ENCODE measurements at places on chromosomes 7 and 10.

DNA sequence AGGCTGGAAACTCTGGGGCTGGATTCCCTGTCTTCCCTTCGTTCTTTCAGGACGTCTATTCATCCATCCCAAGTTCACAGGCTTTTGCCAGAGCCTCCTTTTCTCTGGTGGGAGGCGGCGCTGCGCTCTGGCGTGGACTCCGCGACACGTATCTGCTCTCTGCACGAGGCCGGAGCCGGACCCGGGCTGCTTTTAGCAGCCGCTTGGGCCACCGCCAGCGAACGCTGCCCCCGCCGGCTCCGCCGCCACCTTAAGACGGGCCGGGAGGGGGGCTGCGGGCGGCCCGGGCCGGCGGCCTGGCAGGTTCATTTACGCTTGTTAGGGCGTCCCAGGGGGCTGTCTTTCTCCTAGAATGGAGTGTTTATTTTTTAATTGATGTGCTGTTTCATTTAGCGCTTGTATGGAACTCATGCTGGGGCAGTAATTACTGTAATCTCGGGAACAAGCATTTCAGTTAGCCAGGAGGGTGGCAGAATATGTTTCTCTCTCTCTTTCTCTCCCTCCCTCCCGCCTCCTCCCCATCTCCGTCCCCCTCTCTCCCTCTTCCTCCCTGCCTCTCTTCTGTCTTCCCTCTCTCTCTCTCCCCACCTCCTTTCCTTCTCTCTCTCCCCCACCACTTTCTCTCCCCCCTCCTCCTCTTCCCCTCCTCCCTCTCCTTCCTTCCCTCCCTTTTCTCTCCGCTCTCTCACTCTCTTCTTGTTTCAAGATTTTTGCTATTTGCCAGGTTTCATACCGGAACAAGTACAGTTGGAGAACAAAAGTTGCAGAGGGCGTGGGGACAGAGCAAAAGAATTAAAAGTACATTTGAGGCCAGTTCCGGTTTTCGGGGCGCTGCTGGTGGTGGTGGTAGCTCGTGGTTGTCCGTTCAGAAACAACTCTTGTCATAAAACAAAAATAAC lies 1.3 kb upstream of the FZD8 start:
- no peak for DNase-seq

DNA sequence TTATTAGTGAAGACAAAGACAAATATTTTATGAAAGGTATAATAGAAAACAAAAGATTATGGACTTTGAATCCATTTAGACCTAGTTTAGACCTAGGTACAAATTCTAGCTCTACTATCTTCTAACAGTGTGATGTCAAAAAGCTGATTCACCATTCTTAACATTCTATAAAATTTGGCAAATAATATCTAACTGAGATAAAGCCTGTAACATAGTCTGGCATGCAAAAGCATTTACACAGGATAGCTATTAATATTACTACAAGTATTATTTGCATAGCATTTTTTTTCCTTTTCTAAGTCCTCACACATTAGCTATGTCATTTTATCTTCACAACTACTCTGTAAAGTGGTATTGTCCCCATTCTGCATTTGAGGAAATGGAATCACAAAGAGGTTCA lies 179.6 kb upstream of the LRRTM3 start:
- DNase-seq, result no peak

- no peak for DNase-seq
Measured at GRCh38 chr7:30965372-30965771, 1.6 kb downstream of the GHRHR start.

DNA sequence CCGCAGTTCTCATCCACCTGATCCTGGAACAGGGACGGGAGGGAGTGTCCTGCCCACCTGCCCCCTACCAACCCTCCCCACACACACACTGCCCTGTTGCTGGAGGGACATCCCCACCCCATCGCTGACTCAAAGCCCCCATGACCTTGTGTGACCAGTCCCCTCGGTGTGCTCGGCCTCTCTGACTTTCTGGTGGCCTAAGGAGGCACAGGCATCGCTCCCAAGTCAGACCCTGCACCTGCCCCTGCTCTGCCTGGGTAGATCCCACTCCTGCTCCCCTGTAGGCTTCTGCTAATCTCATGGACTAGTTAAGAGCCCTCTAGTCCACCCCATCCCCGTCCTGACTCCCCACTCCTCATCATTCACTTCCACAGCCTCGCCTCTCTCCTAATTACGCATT lies 58.8 kb upstream of the DOCK1 start:
- no peak for DNase-seq

DNA sequence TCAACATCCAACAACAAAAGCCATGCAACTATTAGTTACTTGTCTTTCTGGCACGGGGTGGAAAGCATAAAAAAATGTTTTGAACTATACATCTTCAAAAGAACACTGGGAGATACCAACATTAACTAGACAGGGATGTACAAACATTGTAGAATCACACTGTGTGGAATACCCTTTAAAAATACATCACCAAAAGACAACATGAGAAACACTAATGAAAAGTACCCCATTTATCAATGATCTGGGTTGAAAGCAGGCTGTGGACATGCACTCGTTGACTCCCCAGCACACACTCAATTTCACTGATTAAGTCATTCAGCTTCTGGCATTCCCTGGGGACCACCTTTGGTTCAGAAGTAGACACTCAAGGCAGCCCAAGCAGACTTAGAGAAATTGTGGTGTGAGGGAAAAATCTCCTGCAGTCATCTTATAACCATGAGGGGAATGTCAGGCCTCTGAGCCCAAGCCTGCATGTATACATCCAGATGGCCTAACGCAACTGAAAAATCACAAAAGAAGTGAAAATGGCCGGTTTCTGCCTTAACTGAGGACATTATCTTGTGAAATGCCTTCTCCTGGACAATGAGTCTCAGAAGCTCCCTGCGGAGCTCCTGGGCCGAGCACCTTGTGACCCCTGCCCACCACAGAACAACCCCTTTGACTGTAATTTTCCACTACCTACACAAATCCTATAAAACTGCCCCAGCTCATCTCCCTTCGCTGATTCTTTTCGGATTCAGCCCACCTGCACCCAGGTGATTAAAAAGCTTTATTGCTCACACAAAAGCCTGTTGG lies 53.0 kb downstream of the CACUL1 start:
- no peak for DNase-seq

DNA sequence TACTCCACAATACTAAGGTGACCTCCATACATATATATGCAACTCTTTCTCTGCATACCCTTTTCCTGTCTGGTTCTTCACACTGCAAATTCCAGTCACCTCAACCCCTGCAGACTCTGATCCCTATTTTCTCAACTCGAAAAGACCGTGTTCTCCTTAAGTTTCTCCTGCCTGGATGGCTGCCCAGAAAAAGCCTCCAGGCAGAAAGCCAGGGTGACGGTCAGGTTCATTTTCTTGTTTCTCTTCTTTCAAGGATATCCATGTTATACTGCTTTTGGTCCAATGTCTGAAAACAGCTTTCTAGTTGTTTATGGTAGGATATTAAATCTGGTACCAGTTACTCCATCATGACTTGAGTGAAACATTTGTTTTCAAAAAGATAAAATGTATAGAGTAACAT lies 267.8 kb upstream of the MYO3A start:
- DNase-seq, result no peak

DNA sequence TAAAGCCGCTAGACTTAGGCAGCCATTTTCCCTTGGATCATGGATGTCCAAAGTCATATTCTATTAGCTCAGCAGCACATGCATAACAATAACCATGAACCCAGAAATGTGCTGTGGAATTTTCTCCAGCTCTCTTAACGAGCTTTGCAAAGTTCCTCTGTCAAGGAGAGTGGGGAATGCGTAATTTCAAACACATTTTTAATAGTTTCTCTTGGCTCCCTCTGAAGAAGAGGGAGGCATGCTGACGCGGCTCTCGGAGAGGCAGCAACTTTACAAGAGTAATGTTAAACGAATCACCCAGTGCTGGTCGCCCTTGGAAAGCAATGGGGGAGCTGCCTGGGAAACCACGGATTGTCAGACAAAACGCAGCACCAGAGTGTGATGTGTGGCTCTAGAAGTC lies 114.8 kb downstream of the RAB18 start:
- no peak for DNase-seq

GRCh38 chr10:74012480-74012879 lies 14.6 kb downstream of the VCL start:
- no peak for DNase-seq

GRCh38 chr7:157266272-157266671 lies 70.5 kb upstream of the DNAJB6 start:
- no peak for DNase-seq

DNA sequence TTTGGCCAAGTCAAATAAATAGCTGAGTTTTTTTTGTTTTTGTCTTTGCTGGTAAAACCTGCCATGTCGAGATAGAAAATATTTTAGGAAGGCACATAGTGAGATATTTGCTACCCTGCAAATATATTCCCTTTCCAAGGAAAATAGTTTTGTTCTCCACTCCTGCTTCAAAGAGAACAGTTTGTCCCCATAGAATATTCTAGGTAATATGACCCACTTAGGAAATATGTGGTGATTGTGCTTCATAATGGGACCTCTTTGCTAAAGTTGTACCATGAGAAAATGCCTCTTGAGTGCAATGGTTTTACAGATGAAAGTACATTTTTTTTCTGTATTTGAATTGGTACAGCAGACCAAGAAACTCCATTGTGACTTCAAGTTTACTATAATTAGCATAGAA lies 41.6 kb downstream of the SMNDC1 start:
- no peak for DNase-seq

- peak; percentile 3 for DNase-seq
Measured at GRCh38 chr7:152674860-152675758, 832 bp downstream of the XRCC2 start.

- DNase-seq, result no peak
Measured at GRCh38 chr10:133403359-133403758, 9.4 kb downstream of the MTG1 start.

DNA sequence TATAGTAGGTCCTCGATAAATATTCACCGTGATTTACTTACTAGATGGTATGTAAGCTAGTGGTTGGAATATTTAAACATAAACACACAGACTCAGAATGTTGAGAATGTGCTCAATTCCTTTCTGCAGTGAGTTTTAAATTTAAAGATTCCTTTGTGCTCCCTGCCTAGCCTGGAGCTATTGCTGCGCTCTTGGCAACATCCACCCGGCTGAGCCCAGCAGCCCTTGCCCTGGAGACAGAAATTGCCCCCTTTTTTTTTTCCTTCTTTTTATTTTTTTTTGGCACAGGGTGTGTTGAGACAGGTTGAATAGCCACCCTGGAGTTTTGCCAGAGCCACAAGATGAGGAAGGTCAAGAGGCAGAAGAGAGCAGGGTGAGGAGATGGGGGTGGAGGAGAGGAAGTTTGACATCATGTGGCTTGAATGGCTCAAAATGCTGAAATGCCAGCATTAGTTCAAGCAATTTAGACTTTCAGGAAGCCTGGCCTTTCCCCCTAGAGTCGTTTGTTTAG lies 180.8 kb downstream of the PRKCQ start:
- DNase-seq, result peak; percentile 56

GRCh38 chr7:85176197-85176596 lies 10.7 kb downstream of the SEMA3D start:
- DNase-seq, result no peak

DNA sequence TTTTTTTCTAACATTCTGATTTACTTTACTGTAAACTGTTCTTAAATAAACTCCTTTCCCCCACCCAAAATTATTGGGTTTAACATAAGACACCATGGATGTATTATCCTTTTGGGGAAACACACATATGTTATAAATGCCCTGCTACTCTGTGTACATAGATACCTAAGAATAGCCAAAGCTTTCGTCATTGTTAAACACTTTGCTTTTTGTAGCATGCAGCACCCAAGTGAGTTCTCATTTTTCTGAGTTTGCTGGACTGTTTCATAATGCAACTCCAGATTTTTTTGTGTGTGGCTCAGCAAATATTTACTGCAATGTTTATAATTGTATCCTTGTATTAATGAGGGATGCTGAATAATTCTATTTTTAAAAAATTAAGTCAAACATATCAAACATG lies 86.9 kb downstream of the VTI1A start:
- no peak for DNase-seq

GRCh38 chr7:150801946-150802771 lies 1.6 kb downstream of the TMEM176A start:
- no peak for DNase-seq

DNA sequence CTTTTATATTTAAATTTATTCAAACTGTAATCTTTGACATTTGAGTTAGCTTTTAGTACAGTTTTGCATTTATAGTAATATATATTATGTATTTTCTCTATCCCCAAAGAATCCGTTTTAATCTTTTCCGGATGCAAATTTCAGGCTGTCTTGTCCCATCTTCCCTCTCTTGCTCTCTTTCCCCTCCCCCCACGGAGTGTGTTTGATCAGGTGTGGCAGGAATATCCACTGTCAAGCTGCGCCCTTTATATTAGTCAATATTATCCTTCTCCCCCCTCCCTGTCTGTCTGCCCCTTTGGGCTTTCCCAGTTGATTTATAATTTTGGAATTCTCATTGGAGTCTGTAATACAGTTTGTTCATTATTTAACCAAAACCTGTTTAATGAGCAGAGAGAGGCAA lies 19.0 kb downstream of the GBF1 start:
- DNase-seq, result no peak

GRCh38 chr7:96388166-96388565 lies 66.3 kb upstream of the SLC25A13 start:
- DNase-seq, result peak; percentile 20

DNA sequence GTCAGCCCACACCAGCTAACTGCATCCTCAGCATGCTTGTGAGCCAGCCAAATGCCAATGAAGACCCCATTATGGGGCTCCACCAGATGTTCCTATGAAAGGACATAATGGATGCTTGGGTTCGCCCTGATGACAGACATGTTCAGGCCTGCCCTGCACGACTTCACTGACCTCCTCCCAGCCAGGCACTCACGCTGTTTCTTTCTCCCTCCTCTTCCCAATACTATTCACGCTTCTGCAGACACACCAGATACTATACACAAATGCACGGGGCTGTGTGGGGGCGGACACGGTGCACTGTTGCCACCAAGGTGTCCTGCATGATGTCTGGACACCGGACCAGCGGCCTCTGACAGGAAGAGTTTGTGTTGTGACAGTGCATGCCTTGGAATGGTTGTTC lies 284.2 kb downstream of the PRPF18 start:
- DNase-seq, result no peak

DNA sequence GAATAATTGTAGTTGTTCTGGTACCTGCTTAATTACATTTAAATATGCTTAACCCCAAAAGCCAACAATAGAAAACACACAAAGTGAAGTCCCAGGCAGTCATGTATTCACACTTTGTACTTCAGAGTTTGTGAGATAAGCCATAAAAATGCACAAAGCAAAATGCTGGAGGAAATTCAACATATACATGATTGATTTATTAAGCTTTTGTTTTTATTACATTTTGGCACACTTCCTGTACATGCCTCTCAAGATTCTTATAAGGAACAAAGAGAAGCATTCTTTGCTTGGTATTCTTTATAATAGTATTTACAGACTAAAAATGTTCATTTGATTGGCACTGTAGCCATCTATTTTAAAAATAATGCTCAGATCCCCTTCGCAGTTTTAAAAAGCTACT lies 107.7 kb upstream of the ANK3 start:
- no peak for DNase-seq

Data from AG04450 (cell line).